ENCODE measurements at places on chromosomes 3 and 15. TPM values are rescaled to one million over a fixed set of nuclear protein-coding genes. Genes with fewer than 3 reads are reported as not detected.

- peak; percentile 48 for DNase-seq
Observed at GRCh38 chr15:52790169-52790708, at the start of gene ONECUT1. TSS of gene ONECUT1 (minus strand) at chr15:52790336. CDS start at chr15:52789884, 452 bp downstream.

Gene GRK7
- not detected for total RNA-seq

GRCh38 chr3:94305835-94306611, 243.2 kb downstream of the NSUN3 start:
- DNase-seq: no peak

GRCh38 chr15:72147418-72147817, 29.2 kb downstream of the SENP8 start:
- DNase-seq: no peak

- no peak for DNase-seq
Observed at GRCh38 chr15:92178911-92179310, 214.8 kb upstream of the ST8SIA2 start.

DNA sequence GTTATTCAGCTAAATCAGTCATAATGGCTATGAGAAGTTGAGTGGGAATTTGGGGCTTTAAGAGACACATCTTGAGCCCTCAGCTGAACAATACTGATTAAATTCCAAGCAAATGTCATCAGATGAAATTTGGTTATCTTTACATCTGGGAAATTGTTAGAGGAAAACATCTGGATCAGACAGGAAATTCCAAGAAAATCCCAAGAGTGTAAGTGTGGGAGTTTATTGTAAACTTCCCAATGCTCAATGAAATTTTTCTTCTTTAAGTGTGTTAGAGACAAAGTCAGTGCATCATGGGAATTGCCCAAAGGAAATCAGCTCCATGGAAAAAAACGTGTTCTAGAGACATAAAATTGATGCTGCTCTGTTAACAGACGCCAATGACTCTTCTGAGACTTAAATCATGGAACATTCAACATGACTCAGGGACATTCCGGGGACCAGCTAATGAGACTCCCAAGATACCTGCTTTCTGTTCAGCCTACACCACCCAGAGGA, 19.8 kb upstream of the DCLK3 start:
- no peak for DNase-seq

DNA sequence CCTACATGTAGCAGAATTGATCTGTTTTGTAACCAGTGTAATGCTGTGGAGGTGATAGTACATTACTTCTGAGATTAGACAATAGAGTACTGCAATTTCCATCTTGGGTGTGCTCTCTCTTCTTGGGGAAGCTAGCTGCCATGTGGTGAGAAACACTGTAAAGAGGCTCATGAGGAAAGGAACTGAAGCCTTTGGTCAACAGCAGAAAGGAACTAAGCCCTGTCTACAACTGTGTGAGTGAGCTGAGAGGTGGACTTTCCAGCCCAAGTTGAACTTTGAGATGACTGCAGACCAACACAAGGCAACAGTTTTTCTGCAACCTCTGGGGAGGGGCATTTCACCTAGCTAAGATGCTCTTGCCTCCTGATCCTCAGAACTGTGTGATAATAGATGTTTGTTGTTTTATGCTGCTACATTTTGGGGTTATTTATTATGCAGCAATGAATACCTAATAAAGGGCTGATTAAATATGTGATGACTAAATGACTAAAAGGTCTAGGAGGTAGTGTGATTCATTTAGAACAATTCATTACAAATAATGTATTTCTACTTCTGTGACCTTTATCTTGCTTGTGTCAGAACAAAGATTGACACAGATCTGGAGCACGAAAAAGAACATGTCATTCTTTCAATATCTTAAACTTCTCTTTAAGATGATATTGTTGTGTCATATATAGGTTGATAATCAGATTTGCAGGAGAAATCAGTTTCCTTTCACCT, 121.6 kb upstream of the THRB start:
- DNase-seq: no peak

Gene IL17RB
- total RNA-seq: 0.73 TPM
